ENCODE measurements at places on chromosomes 6 and 20. TPM values are rescaled to one million over a fixed set of nuclear protein-coding genes. Genes with fewer than 3 reads are reported as not detected.

TMEM14C gene
- 77.5 TPM for total RNA-seq

RCAN2 gene
- 10.8 TPM for total RNA-seq

BCLAF1 gene
- 244 TPM for total RNA-seq

TFAP2D gene
- total RNA-seq: not detected

MYLIP gene
- 68.6 TPM for total RNA-seq

ARHGAP18 gene
- 19.1 TPM for total RNA-seq
